Kidney glomerular epithelial cell (primary cell): ENCODE measurements at places on chromosomes 3 and 15.
A peak's percentile ranks its signal among the peaks of the same experiment; 100 is the strongest.

- peak; percentile 72 for DNase-seq
Observed at GRCh38 chr3:43996379-43997301, 245.0 kb upstream of the TOPAZ1 start.

DNA sequence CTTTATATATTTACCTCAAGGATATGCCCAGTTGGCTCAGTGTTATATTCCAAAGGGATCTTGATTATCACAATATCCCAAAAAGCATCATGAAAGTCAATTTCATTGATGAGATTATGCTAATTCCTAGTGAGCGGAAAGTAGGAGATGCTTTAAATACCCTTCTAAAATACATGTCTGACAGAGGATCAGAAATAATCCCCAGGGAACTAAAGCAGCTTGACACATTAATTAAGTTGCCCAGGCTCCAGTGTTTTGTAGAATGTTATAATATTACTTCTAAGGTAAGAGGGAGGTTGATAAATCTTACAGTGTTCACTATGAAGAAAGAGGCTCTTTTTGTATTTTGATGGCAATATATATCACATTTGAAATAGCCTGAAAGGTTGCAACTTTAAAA lies 767.5 kb upstream of the ROBO1 start:
- DNase-seq = no peak

DNA sequence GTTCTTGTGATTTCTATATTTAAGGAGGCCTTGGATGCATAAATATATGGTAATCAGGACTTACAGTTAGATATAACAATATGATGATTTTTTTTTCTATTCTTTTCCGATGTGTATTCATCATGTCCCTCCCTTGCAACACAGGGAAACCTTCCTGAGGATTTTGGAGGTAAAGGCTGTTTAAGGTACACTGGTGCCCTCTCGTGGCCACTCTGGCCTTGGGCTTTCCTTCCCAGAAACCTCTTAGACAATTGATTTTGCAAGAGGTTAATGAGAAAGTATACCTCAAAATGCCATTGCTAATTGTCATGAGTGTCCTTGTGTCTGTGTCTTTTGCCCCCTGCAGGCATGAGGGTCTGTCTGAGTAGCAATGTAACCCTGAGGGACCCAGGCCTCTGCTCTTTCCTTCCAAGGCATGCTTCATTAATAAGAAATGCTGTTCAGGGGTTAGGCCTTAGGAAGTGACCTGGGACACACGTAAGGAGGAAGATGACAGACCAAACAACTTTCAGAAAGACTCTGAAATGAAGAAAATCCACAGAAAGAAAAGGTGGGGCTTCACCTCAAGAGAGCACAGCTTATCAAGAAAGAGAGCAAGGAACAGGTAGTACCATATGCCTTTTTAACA lies 70.3 kb upstream of the PPP2R3A start:
- DNase-seq = peak; percentile 80

- DNase-seq = no peak
Observed at GRCh38 chr15:79676621-79677020, 220.2 kb downstream of the MTHFS start.

GRCh38 chr15:76164602-76165001 lies 104.8 kb downstream of the TMEM266 start:
- no peak for DNase-seq

DNA sequence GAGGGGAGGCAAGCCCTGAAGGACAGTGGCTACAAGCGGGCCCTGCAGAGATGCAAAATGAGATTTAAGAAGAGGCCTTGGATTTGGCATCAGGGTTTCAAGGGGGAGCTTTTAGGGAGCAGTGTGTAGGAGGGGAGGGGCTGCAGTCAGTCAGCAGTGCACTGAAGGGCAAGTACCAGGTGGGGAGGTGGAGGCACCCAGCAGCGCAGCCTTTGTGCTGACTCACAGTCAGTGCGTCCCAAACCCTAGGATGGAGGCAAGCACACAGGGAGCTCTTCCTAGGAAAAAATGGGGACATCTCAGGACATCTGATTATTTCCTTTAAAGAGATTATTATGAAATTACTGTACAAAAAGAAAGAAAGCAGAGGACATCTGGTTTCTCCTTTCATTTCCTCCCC lies 80.0 kb downstream of the AAGAB start:
- no peak for DNase-seq

GRCh38 chr3:72144773-72145505 lies 360.0 kb upstream of the PROK2 start:
- no peak for DNase-seq

- no peak for DNase-seq
Observed at GRCh38 chr15:34376856-34377255, 9.9 kb upstream of the LPCAT4 start.

GRCh38 chr3:86481031-86481430 lies 509.9 kb downstream of the VGLL3 start:
- DNase-seq = no peak

- no peak for DNase-seq
Observed at GRCh38 chr3:32423534-32423933, 31.9 kb downstream of the CMTM7 start.

DNA sequence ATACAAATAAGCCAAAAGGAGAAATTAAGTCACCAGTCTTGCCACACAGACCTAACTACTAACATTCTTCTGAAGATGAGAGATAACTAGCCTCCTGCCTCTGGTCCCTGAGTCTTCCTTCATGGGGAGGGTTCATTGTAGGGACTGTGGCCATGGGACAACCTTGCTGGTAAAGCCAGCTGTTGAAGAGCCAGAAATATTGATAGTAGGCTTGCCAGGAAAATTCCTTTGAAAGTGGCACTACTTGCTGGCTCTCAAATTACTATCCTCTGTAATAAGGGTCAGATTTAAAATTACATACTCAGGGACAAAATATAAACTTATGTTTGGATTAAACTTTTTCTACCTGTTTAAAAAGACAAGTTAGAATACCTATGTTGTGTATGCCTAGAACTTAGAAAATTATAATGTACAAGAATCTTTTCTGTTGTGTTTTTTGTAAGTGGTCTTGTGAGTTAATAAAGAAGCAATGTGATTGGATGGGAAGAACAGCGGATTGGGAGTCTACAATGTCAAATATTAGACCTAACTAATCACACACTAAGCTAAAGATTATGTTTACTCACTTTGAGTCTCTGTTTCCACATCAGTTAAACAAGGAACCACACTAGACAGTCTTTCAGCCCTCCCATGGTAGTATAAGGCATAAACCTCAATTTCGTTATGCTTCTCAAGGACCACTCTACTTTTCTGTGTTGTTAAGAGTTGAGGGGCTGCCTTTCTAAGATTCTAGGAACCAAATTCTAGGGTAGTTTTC lies 60.0 kb upstream of the TRIM71 start:
- no peak for DNase-seq

GRCh38 chr15:79872358-79873017 lies 24.3 kb downstream of the MTHFS start:
- DNase-seq = no peak

DNA sequence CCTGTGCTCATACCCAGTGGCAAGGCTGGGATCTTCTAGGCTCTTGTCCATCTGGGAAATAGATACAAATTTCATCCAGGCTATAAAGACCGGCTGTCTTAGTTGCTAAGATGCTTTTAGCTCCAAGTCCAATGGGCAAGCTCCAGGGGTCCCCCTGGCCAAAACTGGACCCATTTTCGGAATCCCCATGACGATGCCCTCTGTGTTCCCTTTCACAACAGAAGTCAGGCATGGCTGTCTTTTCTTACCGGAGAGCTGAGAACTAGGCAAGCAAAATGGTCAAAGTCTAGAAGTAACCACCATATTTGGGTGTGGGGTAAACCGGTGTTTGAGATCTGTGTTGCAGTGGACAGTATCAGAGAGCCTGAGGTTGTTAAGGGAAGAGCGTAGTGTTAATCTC lies 1.0 kb downstream of the GLYCTK start:
- DNase-seq = no peak

GRCh38 chr3:189529468-189529867 lies 101.7 kb upstream of the TP63 start:
- no peak for DNase-seq

DNA sequence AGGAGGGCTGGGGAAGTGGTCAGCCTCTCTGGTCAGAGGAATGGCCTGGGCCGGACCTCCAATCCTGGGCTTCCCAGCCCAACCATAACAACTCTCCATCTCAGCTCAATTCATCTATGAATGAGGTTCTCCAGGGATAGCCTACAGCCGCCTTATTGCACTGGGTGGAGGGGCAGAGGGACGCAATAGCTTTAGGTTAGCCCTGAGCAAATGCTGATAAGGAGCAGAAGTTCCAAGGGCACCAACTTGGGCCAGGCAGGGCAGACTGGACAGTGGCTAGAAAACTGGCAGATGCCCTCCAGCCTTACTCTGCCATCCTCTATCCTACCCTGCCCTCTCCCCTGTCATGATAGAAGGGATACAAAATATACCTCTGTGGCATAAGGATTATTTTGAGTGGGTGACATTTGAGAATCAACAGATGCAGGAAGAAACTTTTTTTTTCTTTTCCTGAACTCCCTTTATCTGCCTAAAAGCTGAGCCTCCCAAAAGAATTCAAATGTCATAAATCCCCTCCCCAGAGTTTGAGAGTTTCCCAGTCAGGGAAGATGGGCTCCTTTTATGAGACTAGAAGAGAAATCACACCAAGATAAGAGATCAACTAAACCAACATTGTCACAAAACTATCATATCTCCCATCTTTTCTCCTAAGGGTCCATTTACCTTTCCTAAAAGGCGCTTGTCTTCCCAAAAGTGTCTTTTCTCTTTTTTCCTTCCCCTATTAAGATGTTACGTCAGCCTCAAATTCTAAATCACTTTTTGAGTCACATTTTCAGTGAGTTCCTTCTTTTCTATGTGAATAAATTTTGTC lies 40.4 kb upstream of the C15orf39 start:
- no peak for DNase-seq

DNA sequence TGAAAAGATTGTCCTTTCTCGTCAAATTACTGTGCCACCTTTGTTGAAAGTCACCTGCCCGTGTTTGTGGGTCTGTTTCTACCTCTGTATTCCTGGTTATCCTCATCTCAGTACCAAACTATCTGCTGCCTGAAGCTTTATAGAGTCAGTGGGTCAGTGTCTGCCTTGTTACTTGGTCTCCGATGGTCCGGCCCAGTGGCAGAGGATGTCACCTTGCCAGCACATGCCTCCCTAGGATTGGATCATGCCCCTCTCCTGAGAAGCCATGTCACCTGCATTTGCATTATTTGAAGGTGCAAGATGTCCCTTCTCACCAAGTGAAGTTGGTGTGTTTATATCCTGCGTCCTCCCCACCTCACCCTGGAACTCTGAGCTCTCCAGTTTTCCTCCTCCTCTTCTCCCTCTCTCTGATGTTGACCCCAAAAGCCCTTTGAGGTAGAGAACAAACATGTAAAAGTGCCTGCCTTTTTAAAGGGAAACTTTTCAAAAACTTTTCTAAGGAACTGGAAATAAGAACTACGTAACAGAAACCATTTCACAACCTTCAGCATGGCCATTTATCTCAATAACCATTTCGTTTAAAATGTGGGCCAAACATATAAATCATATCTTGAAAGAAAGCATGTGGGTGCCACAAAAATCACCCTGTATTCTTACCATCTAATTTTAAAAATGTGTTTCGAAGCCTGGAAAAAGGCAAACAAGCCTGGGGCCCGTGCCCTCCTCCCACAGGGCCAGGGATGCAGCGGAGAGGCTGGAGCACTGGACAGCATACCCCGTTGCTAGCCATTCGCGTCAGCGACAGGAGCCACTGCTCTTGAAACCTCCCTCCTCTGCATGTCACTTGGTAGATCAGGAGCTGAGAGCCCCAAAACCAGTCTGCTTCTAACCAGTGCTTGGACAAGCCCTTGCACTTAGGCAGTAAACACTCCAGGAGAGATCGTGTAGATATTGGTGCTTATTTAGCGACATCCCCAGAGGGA lies 102.1 kb downstream of the VGLL4 start:
- DNase-seq = no peak

GRCh38 chr3:73677336-73678024 lies 52.7 kb upstream of the PDZRN3 start:
- no peak for DNase-seq

DNA sequence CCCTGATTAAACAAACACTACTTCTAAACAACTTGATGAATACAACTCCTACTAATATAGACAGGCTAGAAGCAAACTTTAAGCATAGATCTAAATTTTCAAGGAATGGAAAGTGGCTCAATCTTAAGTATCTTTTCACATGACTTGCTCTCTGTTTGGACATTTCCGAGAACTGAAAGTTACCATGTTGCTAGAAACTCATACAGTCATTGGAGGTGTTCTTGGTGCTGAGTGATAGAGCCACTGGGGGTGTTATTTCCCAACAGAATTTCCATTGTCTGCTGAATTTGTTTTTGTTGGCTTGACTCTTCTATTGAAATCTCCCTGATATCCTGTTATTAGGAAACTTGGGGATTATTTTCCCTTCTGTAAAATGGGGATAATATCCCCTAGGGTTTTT lies 264.5 kb upstream of the RASGRP1 start:
- DNase-seq = no peak

DNA sequence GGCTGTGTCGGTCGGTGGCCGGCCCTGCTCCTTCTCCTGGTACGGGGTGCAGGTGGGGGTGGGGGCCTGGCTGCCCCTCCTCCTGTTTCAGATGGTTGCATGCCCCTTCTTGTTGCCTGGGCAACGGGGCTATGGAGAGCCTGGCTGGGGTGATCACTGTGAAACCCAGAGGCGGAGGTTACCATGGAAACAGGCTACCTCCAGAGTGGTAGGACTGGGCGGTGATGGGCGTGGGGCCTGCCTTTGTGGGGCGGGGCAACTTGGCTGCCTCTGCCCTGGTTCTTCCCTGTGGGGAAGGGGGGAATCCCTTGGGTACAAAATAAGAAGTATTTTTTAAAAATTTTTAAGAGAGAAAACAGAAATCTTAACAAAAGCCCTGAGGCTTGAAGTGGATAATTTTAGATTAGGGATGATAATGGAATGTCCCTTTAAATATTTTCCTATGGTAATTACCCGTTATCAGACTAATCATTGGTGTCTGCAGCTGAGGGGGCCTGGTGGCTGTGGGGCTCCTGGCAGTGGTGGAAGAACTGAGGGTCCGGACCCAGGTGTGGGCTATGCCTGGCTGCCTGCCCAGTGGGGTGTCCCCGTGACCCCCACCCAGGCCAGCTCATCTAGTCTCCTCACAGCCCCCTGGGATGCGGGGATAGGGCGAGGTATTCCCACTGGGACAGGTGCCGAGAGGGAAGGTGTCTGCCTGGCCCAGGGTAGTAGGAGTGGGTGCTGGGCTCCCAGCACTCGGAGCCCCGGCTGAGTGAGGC lies 32.5 kb downstream of the PLXNA1 start:
- DNase-seq = no peak

DNA sequence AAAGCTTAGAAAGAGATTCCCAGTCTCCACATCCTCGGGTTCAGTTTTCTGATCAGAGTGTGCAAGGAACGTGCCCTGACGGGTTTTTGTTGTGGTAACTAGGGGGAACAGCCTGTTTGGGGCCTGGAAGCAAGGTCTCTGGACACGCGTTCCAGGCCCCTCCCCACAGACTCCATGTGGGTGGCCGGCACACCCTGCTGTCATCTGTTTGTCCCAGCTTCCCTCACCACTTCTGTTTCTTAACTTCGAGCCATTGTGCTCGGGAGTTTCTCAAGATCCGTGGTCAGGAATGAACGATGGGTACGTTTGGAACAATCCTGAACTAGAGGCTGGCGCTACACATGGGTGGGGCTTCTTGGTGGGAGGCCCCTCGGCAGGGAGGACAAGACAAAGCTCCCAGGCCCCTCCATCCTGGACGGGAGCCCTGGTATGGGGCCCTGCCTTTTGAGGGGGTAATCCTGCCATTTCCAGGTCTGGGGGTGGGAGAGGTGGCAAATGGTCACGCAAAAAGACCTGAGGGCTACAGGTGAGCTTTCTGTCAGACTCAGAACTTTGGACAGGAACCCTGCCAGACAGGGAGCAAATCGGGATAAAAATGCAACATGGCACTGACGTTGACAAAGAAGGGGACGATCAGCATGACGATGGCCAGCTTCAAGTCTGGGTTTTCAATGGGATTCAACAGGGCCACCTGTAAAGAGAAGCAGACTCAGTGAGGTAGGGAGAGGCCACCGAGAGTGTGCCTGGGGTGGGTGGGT lies 8.5 kb upstream of the MUSTN1 start:
- DNase-seq = no peak
